ENCODE measurements at places on chromosomes 1 and 21.

DNA sequence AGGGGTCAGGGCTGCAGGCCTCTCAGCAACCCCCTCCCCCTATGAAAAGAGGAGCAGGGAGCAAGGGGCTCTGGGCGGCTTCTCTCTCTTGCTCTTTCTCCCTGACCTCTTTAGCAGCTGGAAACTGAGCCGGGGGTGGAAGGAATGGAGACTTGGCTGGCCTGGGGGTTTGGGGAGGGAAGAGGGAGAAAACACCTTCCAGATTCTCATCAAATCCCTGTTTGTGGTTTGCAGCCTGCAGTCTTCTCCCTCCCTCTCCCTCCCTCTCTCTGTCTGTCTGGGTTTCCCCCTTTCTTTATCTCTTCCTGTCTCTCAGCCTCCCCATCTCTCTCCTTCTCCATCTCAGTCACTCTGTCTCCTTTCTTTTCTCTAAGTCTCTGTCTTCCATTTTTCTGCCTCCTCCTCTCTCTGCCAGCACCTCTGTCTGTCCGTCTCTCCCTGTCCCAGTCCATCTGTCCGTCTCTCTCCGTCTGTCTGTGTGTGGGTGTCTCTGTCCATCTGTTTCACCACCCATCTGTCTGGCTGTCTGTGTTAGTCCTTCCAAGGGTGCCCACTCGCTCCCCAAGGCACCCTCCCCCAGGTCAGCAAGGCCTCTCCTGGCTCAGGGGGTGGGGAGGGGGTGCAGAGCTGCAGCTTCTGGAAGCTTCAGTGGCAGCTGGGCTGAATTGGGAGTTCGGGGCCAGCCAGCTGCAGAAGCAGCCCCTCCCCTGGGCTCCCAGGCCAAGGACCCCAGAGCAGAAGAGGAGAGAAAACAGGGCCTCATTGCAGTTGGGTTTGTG is 6.2 kb downstream of the AHDC1 start:
- no peak for DNase-seq

- DNase-seq = no peak
Measured at GRCh38 chr1:59156051-59156450, 140.8 kb upstream of the FGGY start.

- no peak for DNase-seq
Measured at GRCh38 chr1:21604208-21604957, 64.8 kb downstream of the RAP1GAP start.

DNA sequence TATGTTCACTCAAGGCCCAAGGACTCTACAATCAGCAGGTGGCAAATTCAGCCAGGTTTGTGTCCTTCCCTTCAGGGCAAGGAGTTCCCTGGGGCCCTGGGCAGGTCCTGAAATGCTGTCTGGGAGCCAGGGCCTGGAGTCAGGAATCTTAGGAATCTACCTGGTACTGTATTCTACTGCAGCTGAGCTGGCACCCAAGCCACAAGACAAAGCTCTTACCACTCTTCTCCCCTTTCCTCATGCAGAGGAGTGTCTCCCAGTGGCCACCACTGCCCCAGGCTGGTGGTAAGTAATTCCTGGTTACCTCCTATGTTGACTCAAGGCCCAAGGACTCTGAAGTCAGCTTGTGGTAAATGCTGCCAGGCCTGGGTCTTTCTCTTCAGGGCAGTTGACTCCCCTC is 153.4 kb downstream of the NRIP1 start:
- DNase-seq = no peak

DNA sequence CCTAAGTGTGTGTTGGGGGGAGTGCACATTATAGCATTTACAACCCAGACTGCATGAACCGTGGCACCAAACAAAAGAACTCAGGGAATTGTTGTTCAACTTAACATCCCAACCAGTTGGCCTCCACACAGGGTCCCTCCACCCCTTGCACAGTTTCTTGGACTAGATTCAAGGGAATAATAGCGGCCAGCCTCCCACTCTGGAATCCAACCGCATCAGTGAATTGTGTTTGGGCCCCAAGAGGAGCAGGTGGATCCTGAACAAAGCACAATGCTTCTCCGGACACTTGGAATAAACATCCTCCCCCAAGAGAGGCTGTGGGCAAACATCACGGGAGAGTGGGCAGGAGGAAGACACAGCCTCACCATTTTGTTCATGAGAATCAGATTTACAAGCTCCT is 18.2 kb downstream of the CD34 start:
- no peak for DNase-seq

DNA sequence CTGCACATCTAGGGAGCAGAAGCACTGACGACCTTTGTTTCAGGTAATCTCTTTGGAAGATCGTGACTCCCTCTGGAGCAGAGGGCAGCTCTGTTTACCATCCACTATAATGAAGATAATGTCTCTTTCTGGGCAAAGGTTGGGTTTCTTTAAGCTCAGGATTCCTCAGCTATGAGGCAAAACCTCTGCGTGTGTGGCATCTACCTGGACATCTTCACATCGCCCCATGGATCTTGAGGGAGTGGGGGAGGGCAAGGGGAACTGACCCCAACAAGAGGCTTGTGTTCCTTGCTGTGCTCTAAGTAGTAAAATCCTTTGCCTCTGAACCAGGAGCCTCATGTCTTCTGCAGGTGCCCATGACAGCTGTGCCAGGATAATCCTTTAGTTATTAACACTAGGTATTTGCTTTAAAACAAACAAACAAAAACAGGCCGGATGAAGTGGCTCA is 19.6 kb downstream of the SPATA45 start:
- no peak for DNase-seq

- DNase-seq = no peak
Measured at GRCh38 chr1:172414331-172414730, 6.2 kb upstream of the C1orf105 start.

- no peak for DNase-seq
Measured at GRCh38 chr21:45505416-45506021, 36.7 kb downstream of the SLC19A1 start.

DNA sequence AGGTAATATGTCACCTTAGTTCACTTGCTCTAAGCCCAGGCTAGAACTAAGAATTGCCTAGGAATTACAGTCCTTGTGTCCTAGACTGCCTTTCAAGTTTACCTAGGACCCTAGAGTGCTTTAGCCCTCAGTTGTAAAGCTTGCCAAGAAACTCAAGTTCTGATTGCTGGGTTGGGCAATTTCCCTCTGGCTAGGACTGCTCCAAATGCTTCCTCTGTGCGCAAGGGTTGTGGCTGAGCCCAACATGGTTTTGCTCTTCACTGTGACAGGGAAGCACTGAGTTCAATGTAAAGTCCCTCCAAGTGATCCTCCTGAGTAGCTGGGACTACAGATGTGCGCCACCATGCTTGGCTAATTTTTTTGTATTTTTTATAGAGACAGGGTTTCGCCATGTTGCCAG is 102.3 kb upstream of the NEK7 start:
- no peak for DNase-seq

DNA sequence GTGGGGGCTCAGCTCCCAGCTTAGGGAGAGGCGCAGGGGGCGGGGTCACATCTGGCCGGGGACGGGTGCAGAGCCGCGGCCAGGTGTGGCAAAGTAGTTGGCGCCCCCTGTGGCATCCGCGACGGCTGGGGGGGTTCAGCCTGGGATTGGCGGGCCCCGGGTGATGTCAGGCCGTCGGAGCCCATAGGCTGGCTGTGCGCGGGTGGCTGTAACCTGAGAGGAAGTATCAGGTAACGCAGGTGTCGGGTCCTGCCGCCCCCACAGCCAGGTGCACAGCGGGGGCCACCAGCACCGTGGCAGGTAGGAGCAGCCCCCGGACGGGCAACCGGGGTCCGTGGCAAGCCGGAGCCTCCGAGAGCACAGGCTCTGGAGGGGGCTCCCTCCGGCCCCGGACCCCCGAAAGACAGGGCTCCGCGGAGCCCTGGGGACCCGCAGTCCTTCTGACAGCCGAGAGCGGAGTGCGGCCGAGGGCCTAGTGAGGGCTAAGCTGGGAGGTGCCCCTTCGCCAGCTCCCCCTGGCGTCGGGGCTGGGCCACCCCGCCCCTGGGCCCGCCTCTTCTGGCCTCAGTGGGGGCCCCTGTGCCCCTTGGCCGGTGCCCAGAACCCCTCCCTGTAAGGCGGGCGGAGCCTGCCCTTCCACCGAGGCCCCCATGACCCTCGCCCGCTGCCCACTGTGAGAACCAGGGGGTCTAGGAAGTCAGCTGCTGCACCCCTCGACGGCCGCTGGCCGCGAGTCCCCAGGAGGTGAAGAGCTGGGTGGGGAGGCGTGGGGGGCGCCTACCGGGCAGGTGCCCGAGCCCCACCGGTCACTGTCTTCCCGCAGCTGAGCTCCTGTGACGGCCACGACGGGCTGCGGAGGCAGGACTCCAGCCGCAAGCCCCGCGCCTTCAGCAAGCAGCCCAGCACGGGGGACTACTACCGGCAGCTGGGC is 17.9 kb downstream of the TNFRSF25 start:
- DNase-seq = peak; percentile 97

GRCh38 chr1:156838972-156839371 is 19.9 kb downstream of the INSRR start:
- DNase-seq = peak; percentile 69

GRCh38 chr1:55717111-55717510 is 501.9 kb upstream of the USP24 start:
- DNase-seq = no peak

GRCh38 chr1:56831871-56832693 is 12.9 kb upstream of the FYB2 start:
- DNase-seq = peak; percentile 73

DNA sequence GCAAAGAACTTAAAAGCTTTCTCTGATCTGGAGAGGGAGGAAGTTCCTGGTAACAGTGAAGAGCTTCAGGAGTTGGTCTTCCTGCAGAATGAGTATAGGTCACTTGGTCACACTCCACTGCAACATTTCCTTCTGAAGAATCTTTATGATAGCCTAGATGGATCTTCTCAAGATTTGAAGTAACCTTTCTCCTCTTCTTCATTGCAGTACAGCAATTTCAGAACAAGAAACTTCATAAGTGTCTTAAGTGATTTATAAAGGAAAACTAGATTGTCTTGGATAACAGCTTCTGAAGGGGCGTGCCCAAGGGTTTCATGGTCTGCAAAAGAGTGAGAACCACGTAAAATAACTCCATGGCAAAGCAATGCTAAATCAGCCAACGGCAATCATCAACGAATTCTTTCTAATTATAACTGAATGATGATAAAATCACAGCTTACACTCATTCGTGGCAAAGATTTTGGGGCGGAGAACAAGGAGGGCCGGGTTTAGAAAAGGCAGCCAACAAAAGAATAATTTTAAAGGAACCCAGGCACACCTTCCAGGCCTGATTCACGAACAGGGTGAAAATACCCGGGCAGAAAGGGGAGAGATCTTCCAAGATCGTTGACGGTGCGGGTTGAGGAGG is 53.9 kb upstream of the ASPM start:
- peak; percentile 18 for DNase-seq

GRCh38 chr1:230849451-230850224 is 18.7 kb downstream of the C1orf198 start:
- DNase-seq = no peak

DNA sequence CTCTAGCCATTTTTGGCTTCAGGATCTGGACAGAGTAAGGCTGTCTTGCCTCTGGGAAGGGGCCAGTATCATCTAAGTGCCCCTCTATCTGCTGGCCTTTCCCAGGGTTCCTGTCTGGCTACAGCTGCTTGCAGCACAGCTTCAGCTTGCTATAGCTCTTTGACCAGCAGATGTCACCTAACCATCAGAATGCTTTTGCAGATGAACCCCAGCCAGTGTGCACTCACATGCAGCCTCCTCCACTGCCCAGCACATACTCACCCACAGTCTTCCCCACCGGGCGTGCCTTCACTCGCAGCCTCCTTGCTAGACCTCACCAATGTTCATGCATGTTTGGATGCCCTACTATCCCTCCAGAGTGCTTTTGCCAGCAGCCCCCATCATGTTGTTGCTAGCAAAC is 769.0 kb downstream of the BRINP3 start:
- DNase-seq = peak; percentile 50

DNA sequence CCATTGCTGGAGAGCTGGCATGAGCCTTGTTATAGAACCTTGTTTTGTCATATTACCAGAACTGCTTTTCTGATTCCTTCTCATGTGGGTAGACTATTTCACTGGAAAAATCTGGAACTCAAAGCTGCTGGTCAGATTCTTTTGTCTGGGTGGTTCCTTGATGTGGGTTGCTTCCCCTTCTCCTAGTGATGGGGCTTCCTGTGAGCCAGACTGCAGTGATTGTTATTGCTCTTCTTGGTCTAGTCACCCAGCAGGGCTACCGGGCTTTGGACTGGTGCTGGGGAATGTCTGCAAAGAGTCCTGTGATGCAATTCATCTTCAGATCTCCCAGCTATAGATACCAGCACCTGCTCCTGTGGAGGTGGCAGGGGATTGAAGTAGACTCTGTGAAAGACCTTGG is 59.4 kb downstream of the GPR137B start:
- DNase-seq = no peak

DNA sequence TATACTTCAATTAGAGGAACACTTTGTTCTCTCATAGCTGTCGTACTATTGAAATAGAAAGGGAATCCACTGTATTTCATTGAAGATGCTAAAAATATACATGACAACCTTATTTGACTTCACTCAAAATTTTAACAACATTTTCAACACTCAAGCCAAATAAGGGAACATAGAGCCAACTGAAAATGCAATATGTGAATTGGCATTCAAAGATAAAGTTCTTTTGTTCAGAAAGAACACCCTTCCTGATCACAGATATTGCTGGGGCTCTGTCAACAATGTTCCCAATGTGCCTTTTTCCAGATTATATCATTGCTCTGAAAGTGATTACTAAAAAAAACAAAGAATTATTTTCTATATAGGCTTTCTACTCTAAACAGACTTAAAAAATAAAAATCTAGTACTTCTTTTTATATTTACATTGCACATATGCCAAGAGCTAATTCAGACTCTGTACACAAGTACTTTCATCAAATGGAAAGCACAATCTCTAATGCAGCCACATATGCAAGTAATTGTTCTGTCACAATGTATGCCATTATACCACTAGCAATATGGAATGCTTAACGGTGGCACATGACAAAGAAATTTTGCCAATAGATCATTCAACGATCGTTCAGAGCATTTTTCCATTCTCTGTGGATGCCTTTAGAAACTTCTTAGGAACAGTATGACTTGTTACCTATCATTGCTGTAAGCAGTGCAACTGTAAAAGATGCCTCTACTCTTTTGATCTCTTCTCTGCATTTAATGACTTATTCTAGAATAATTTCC is 171.0 kb downstream of the EIF4G3 start:
- no peak for DNase-seq

DNA sequence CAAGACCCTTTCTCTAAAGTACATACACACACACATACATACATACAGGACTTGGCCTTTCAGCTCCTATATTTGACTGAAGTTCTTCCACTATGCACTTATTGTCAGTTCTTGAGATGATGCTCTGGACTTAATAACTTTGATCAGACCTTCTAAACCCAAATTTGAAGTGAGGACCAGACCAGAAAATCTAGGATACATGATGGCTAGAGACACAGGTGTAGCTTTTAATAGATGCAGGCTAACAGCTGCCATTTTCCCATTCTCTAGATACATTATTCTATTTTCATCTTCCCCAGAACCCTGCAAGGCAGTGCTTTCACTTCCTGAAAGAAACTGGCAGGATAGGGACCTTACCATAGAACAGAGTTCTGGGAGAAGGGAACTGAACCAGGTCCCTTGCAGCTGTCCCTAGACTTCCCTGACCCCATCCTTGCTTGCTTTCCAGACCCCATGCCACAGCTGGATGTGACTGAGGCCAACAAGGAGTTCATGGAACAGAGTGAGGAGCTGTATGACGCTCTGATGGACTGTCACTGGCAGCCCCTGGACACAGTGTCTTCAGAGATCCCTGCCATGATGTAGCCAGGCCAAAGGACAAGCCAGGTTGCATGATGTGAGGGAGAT is 14.9 kb upstream of the RAB42 start:
- peak; percentile 17 for DNase-seq

All from GM23338 (cell line).